ENCODE measurements at places on chromosomes 2 and 18.

DNA sequence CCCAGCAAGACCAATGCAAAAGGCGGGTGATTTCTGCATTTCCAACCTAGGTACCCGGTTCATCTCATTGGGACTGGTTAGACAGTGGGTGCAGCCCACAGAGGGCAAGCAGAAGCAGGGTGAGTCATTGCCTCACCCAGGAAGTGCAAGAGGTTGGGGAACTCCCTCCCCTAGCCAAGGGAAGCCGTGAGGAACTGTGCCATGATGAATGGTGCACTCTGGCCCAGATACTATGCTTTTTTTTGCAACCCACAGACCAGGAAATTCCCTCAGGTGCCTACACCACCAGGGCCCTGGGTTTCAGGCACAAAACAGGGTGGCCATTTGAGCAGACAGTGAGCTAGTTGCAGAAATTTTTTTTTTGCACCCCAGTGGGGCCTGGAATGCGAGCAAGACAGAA is 662.6 kb upstream of the ACVR2A start:
- DNase-seq: no peak

GRCh38 chr2:99605036-99605435 is 115.2 kb upstream of the REV1 start:
- no peak for DNase-seq

DNA sequence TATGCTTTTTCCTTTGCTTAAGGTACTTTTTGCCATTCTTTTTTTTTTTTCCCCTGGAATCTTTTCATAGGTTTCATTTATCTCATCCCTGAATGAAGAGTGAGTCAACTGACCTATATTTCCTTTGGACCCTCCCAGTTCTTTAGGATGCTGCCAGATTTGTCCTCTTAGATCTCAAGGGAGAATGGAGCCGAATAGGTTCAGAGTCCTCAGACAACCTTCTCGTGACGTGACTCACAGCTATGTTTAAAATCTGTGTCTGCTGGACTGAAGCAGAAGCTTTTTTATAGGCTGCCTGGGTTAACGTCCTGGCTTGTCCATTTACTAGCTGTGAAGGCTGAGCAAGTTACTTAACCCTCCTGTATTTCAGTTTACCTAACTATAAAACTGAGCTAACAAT is 358.6 kb downstream of the DLGAP1 start:
- DNase-seq: no peak

DNA sequence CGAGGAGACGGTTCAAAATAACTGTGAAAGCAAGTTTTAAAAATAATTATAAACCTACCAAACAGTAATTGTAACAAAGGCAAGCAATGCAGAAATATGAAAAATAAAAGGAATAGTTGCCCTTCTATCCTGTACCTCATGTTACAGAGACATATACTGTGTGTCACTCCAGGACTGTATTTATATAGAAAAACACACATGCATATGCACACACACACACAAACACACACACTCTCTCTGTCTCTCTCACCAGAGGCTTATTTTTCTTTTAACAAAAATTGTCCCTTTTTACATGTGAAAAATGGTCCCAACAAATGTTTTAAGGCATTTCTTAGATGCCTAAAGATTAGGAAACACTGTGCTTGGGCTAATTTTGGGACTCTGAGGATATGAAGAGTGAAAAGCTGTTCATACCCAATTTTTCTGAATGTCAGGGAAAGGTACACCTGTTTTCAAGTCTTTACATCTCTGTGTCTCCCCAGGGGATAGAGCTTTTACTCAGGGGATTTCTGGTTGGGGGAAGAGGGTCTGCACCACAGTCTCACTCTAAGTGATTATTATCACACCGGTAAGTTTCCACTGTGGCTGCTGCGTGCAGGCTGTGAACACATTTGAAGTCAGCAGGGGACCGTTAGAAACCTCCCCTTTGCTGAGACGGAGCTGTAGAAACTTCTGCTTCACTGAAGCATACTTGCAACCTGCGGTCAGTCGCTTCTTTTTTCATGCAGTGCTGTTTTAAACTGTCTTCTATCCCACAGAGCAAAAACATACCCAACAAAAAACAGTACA is 51.4 kb upstream of the SPAG16 start:
- DNase-seq: peak; percentile 14

GRCh38 chr2:97734061-97735051 is 21.0 kb downstream of the ZAP70 start:
- DNase-seq: peak; percentile 69

- DNase-seq: no peak
Measured at GRCh38 chr2:23756593-23757292, 170.2 kb downstream of the ATAD2B start.

GRCh38 chr18:10160251-10160650 is 246.4 kb downstream of the VAPA start:
- no peak for DNase-seq

- no peak for DNase-seq
Measured at GRCh38 chr2:80037310-80037709, 267.2 kb downstream of the LRRTM1 start.

DNA sequence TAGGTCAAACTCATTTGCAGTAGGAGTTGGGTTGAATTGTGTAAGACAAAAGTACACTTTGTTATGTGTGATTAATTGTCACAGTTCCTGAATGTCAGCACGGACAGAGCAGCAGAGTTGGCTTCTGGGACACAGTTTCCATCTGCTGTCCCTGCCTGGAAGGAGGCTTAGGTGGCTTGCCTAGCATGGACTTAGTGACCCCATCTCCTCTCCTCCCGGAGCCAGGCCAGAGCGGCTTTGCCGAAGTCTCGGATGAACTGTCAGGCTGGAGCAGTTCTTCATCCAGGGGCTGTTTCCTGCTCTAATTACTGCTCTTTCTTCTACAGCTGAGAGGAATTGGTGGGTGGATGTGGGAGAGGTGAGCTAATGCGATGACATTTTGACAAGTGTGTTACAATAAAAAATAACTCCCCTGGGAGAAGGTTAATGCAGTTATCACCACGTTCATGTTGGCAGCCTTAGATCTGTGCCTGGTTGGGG is 102.0 kb downstream of the SH3RF3 start:
- DNase-seq: no peak

- DNase-seq: peak; percentile 56
Measured at GRCh38 chr2:85911814-85912692, 23.3 kb upstream of the ST3GAL5 start.

GRCh38 chr2:127143841-127144782 is 37.2 kb upstream of the BIN1 start:
- peak; percentile 36 for DNase-seq

DNA sequence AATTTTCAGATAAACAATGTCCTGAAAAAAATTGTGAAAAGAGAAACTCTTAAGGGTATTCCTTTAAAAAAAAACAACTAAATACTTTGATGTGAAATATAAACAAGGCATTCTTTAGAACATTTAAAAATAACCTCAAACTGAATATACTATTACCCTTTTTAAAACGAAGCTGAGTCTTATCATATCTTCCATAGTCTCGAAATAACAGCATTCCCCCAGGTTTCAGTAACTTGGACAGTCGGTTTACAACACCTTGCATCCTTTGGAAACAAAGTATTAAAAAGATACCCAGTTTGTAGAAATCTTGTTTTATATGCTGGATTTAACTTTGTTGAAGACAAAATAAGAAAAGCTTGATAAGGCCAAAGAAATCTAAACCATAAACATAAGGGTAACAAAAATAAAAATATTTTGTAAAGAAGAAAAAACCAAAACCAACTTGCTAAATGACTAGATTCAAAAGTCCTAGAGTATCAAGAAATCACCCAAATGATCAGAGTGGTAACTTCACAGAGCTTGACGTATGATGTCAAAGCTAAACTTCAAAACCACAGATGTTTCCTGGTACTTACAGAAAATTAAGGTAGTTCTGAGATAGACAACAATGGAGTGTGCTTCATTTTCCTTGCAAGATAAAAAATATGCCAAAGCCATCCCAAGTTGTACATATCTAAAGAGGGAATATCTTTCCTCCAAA is 107.8 kb downstream of the METTL8 start:
- DNase-seq: no peak

DNA sequence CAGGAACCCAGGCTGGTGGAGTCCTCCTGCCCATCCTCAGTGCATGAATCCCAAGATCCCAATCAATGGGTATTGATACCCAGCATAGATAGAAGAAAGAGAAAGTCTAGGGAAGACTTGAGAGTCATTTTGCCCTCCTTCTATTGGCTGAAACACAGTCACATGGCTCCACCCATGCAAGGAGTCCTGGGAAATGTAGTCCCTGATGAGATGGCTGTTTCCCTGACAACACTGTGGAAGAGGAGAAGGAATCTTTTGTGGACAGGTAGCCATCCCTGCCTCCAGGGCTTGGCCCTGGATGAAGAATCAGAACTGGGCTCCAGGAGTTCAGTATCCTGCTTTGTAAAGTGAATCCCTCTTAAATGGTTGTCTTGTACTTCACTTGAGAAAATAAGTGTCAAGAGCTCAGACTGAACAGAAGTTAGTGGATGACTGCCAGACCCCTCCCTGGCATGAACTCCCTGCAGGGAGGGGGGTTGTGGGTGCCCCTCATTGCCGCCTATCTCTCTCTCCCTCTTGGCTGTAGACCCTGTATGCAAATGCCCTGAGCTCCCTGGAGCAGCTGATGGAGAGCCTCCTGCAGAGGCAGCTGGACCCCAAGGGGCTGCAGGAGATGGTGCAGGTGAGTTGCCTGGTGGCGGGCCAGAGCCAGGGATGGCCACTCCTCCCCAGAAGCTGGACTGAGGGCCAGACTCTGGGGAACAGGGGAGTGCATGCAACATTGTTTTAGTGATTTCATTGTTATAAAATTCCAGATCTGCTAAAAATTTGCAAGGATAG is 36.1 kb downstream of the MROH2A start:
- DNase-seq: peak; percentile 8

DNA sequence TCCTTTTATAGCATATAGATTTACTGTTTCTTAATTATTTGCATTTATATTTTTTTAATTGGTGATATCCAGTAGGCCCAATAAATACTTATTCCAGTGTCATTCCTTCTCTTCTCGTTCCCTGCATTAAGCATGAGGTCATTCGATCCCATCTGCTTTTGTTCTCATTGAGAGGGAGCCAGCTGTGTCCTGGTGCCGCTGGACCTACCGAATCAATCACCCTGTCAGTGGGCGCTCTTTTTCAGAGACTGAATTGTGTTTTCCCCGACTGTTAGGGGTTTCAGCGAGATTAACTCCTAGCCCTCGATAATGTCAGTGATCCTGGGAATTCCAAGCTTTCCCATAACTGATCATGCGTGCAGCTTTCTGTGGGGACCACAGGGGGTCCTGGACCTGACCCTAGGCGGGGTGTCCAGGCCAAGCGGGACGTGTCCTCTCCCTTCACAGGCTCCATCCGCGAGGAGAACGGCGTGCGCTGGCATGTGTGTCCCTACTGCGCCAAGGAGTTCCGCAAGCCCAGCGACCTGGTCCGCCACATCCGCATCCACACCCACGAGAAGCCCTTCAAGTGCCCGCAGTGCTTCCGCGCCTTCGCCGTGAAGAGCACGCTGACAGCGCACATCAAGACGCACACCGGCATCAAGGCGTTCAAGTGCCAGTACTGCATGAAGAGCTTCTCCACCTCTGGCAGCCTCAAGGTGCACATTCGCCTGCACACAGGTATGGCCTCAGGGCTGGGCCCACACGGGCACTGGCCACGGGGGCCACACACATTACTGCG is 72.4 kb downstream of the ZNF236 start:
- DNase-seq: peak; percentile 20

- DNase-seq: no peak
Measured at GRCh38 chr2:30768036-30768686, 39.1 kb downstream of the CAPN13 start.

DNA sequence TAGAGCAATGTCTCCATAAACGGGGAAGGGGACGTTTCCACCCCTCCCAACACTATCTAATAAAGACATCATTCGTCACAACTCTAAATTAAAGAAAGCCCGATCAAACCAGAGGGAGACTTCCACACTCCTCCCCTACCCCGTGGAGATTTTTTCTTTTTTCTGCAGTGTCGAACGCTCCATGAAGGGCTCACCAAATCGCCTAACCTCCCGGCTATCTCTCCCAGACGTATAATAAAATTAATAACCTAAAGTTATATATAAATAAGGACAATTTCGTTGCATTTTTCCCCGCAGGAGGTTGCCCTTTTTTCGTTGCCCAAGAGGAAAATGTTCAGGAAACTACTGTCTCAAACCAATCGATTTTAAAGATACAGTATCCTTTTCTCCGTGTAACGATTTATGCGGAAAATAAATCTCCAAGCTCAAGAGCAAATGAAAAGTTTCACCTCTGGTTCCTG is 2.4 kb downstream of the EVX2 start:
- DNase-seq: no peak

GRCh38 chr18:65751155-65752085 is 608 bp downstream of the CDH7 start:
- DNase-seq: no peak

GRCh38 chr2:206442833-206443734 is at the start of gene ADAM23:
TSS of gene ADAM23 (plus strand) at chr2:206443532. CDS start at chr2:206443867, 335 bp downstream.
- DNase-seq: peak; percentile 65

- DNase-seq: no peak
Measured at GRCh38 chr2:68921646-68922045, 31.0 kb downstream of the GKN2 start.

- DNase-seq: no peak
Measured at GRCh38 chr2:11661891-11662435, 8.0 kb downstream of the NTSR2 start.

DNA sequence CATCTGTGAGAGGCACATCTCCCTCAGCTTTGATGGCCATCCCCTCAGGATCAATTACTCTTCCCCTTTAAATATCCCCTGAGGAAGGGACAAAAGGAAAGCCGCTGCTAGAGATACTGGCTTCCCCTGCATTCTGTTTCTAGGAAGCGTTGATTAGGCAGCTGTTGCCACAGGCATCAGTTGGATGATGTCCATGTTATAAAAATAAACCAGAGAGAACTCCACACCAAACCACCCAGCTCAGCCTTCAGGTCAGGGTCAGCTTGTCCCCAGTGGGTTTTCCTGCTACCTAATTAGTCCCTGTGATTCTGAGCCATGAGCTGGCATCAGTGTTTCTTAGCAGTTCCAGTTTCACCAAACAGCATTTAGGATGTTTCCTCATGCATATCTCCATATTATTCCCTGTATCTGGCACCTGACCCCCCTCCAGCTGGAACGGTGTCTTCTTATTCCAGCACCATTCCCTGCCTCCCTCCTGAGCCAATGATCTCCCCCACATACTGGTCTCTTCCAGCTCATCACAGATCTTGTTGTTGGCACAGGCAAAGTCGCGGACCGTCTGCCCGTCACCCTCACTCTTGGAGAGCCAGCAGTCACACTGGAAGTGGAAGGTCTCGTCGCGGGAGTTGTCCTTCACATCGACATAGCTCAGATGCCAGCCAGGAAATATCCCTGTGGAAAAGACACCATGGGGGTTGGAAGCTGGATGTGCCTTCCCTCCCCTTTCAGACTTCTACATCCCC is 168.4 kb downstream of the LOXHD1 start:
- DNase-seq: no peak
